ENCODE measurements at places on chromosomes 4 and X.

- no peak for DNase-seq
Observed at GRCh38 chrX:148459343-148459742, 41.1 kb upstream of the AFF2 start.

- no peak for DNase-seq
Observed at GRCh38 chr4:17332478-17332877, 179.4 kb downstream of the QDPR start.

- DNase-seq: no peak
Observed at GRCh38 chrX:120790118-120790517, 85.5 kb downstream of the CT47B1 start.

DNA sequence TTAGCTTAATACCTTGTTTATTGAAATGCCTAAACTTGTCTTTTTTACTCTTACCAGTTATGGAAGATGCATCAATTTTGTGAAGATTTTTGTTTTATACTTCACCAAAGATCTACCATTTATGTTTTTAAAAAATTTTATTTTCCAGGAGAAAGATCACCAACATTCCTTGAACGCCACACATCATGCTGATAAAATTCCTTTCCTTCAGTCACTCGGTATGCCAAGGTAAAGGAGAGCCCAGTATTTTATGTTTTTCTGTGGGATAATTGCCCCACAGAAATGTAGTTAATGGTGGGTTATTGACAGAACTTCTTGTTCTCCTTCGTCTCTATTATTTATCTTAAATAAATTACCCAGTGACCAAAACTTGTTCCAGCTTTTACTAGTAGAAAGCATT is 217.0 kb downstream of the GC start:
- no peak for DNase-seq

DNA sequence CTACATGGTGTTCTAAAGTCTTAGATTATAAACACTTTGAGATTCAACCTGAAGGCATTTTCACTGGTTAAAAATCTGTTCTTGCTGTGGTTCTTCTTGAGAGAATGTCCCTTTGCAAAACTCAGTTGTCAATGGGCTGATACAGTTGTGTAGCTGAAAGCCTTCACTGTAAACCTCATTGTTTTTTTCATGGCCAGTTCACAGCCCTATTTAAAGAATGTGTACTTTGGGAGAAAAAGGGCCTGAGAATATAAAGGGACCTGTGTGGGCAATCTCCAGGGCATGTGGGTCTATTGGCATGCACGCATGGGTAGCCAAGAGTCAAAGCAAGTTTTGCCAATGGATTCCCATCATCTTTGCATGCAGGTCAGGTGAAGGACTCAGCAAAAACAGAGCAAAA is 7.8 kb upstream of the MAP7D3 start:
- no peak for DNase-seq

- no peak for DNase-seq
Observed at GRCh38 chr4:139664442-139664841, 1.2 kb upstream of the MGST2 start.

- DNase-seq: no peak
Observed at GRCh38 chr4:120071192-120071795, 4.6 kb upstream of the MAD2L1 start.

DNA sequence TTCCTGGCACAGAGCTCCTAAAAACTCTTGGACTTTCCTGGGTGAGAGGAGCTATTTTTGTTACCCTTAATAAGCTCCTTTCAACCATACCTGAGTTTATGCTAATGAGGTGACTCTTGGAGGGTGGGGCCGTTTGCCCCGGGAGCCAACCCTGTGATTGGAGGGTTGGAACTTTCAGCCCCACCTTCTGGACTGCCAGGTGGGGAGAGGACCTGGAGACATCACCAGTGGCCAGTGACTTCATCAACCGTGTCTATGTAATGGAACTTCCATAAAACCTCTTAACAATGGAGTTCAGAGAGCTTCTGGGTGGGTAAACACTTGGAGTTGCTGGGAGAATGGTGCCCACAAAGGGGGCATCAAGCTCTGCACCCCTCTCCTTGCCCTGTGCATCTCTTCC is 17.9 kb upstream of the ENPP6 start:
- DNase-seq: no peak

- peak; percentile 26 for DNase-seq
Observed at GRCh38 chrX:1249101-1249887, 19.3 kb upstream of the CSF2RA start.

GRCh38 chrX:64977830-64978229 is 1.6 kb upstream of the ZC4H2 start:
- no peak for DNase-seq

GRCh38 chr4:171644430-171645057 is 168.7 kb upstream of the GALNTL6 start:
- DNase-seq: no peak

DNA sequence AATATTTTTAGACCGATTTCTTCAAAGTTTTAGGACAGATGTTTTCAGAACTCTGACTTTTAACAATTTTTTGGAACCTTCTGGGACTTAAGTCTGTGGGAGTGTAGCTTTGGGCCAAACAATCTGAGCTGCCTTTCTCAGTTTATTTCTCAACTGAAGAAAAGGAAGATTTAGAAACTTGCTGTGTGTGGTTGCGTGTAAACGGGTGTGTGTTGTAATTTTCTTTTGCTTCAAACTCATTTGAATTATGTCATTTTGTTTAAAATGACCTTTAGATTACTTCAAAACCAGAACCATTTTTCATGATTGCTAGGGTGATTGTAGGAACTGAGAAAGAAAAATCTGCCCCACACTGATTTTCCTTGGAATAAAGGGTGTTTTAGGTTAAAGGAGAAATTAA is 577.7 kb upstream of the GALNTL6 start:
- no peak for DNase-seq

- no peak for DNase-seq
Observed at GRCh38 chrX:133911825-133912495, 73.4 kb downstream of the GPC3 start.

GRCh38 chrX:46636223-46636622 is 62.7 kb downstream of the CHST7 start:
- DNase-seq: no peak

DNA sequence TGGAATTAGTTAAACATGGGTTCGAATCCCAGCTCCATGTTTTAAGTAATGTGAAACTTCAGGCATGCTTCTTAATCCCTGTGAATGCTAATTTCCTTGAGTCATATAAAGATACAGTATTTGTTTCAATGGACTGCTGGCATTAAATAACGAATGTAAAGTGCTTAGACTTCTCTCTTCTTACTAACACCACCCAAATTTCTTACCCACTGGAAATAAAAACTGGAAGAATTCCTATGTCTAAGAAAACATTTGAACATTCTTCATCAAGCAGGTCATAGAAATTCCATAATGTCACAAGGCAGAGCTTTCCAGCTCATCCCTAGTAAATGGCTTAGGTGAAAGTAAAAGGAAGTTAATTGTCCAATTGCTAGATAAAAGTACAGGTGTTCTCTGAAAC is 172.5 kb downstream of the ANK2 start:
- DNase-seq: no peak

- DNase-seq: no peak
Observed at GRCh38 chr4:163201358-163201757, 34.7 kb upstream of the NAF1 start.

DNA sequence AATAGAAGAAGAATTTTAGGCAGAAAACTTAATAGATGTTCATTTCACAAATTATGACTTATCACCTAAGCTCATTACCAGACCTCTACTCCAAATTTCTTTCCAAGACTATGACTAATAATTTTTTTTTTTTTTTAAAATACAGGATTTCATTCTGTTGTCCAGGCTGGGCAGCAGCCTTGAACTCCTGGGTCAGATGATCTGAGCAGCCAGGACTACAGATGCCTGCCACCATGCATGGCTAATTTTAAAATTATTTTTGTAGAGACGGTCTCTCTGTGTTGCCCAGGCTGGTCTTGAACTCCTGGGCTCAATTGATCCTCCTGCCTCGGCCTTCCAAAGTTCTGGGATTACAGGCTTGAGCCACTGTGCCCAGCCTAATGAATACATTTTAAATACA is 119.2 kb downstream of the ARHGAP10 start:
- no peak for DNase-seq

DNA sequence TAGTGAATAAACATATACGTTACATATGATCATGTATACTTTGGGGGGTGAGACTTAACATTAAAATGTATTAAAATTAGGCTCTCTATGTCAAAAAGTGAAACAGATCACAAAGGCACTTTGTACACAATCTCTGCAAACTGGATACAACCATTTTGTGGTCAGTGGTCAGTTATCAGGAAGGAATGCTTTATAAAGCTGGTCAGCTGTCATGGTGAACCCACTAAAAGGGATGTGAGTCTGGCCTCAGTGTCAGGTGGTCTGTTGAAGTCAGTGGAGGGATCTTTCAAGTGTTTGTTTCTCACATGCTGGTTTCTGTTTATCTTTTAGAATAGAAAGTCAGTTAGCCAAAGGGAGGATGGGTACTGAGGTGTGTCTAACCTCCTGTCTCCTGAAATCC is 875.5 kb upstream of the INTU start:
- no peak for DNase-seq

GRCh38 chrX:29488919-29489318 is 726.4 kb upstream of the MAGEB2 start:
- DNase-seq: no peak

- no peak for DNase-seq
Observed at GRCh38 chr4:131093303-131093702, 1997.4 kb downstream of the C4orf33 start.

GRCh38 chrX:30364229-30364628 is 55.0 kb upstream of the NR0B1 start:
- no peak for DNase-seq

DNA sequence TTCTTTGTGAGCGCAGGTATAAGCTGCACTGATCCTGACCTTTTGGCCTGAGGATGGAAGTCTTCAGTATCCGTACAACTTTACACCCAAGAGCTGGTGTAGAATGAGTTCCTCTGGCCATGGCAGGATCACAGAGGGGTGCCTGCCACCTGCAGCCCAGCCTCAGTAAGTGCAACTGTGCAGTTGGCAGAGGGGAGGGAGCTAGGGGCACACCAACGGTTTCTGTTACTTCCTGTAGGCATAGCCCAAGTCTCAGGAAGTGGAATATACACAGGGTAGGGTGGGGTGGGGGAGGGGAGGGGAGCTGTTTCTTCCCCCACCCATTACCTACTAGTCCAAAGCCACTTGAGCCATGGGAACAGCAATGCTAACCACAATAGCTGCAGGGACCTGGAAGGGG is 85.4 kb upstream of the GBA3 start:
- DNase-seq: no peak

GRCh38 chrX:21973321-21974010 is 33.0 kb downstream of the SMS start:
- DNase-seq: no peak

- DNase-seq: no peak
Observed at GRCh38 chr4:22736912-22737311, 44.2 kb downstream of the GBA3 start.

- DNase-seq: no peak
Observed at GRCh38 chr4:2073808-2074481, 14.8 kb downstream of the NAT8L start.

- DNase-seq: no peak
Observed at GRCh38 chr4:103498161-103499070, 221.4 kb downstream of the TACR3 start.

GRCh38 chr4:66572949-66573348 is 902.7 kb upstream of the EPHA5 start:
- DNase-seq: no peak

DNA sequence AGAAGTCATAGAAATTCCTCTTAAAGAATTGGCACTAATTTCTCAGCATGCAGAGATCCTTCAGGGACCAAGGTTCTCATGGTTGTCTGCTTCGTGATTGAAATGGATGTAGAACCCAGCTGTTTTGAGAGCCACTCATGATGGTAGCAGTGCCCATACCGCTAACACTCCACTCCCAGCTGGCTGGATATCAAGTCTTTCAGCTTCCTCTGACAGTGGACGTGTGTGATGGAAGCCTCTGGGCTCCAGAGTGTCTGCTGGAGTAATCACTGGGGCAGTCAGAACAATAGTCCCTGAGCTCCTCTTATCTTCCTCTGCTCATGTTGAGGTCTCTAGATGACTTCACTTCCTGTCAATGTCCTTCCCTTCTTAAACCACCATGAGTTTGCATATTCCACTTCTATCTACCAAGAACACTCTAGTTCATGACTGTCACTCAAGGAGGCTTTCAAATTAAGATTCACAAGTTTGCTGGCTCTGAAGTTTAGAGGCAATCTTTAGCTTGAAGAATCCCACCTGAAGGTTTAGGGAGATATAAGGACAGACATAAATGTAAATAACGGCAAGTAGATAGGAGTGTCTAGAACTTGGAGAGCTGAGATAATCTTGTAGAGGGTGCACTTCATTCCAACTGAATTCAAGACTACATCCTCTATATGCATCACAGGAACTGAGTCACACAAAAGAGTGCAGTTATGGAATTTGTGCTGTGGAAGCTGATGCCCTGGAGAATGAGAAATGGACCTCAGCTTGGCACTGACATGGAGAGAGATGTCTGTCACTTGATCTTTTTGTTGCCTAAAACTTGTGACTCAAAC is 64.5 kb upstream of the WDR1 start:
- no peak for DNase-seq

- no peak for DNase-seq
Observed at GRCh38 chr4:3223956-3224748, 24.8 kb upstream of the MSANTD1 start.

DNA sequence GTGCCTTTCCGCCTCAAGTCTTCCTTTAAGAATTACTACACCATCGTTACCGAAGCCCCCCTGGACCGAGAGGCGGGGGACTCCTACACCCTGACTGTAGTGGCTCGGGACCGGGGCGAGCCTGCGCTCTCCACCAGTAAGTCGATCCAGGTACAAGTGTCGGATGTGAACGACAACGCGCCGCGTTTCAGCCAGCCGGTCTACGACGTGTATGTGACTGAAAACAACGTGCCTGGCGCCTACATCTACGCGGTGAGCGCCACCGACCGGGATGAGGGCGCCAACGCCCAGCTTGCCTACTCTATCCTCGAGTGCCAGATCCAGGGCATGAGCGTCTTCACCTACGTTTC is 2.2 kb downstream of the PCDH10 start:
- no peak for DNase-seq

DNA sequence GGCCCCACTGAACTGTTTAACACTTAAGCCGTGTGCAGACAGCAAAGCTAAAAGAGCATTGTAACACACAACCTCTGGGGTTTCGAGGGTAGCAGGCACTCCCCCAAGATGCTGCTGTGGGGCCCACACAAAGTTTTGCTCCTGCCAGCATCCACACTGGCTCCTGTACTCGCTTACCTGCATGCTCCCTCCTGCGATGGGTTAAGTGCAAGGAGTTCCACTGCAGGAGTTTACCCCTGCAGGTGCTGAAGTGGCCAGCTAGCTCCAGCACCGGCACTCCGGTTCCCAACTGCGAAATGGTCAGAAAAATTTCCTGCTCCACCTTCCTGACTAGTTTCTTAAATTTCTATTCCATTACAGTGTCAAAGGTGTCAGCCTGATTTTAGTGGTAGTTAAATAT is 443.5 kb downstream of the PCDH10 start:
- DNase-seq: no peak

GRCh38 chr4:46211406-46211805 is 87.6 kb upstream of the GABRG1 start:
- DNase-seq: no peak

DNA sequence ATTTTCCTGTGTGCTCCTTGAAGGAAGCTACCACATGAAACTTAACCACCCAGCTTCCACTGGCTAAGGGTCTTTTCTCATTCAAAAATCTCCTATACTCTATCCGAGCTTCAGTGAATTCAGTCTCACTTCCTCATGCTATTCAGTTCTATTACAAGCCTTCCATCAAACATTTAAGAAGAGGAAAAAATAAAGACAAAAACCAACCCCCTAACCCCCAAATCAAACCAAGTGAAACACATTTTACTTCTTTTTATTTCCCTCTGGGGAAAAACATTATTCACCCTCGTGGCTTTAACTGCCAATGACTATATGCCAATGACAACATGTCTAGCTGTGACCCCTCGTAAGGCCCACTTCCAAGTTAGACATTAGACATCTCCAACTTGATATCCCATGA is 16.2 kb upstream of the WDR19 start:
- DNase-seq: no peak

All from stimulated activated CD8-positive, alpha-beta memory T cell treated with anti-CD3 and anti-CD28 coated beads, Interleukin-2, amount 100 ng/mL, for 1 hour (primary cell).